ENCODE measurements at places on chromosomes 2 and 18. TPM values are rescaled to one million over a fixed set of nuclear protein-coding genes. Genes with fewer than 3 reads are reported as not detected.
A peak's percentile ranks its signal among the peaks of the same experiment; 100 is the strongest.

The ELOA2 gene
- not detected for polyA plus RNA-seq

The SULT1C2 gene
- 0.20 TPM for polyA plus RNA-seq

The ACMSD gene
- not detected for polyA plus RNA-seq

The RNASEH1 gene
- 56.8 TPM for polyA plus RNA-seq

The CCDC85A gene
- polyA plus RNA-seq = 0.30 TPM

The MYCN gene
- polyA plus RNA-seq = not detected

The ACTG2 gene
- 0.26 TPM for polyA plus RNA-seq

The SMC6 gene
- polyA plus RNA-seq = 26.0 TPM

The UGT1A4 gene
- polyA plus RNA-seq = 0.05 TPM

The STAM2 gene
- polyA plus RNA-seq = 13.3 TPM

The HOXD13 gene
- polyA plus RNA-seq = 0.17 TPM

The CAB39 gene
- 30.2 TPM for polyA plus RNA-seq

DNA sequence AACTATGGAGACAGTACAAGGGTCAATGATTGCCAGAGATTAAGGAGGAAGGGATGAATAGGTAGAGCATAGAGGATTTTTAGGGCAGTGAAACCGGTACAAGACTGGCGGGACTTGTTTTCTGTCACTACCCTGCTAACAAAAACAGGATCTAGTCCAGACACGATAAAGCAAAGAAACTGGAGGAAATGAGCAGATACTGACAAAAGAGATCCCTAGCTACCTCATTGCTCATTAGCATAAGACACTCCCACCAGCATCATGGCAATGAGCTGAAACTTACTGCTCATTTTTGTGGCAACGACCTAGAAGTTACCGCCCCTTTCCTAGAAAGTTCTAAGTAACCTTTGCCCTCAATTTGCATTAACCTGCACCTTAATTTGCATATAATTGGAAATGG lies 131.2 kb downstream of the ETAA1 start:
- no peak for DNase-seq

- peak; percentile 68 for DNase-seq
These were observed 15.3 kb upstream of the PTPN4 start for GRCh38 chr2:119744335-119744939.

GRCh38 chr2:112033600-112033999 lies 21.5 kb upstream of the TMEM87B start:
- no peak for DNase-seq

GRCh38 chr18:75530566-75531211 lies 103.2 kb upstream of the SMIM21 start:
- no peak for DNase-seq

GRCh38 chr2:240595381-240596079 lies 9.0 kb downstream of the CAPN10 start:
- DNase-seq = peak; percentile 50

DNA sequence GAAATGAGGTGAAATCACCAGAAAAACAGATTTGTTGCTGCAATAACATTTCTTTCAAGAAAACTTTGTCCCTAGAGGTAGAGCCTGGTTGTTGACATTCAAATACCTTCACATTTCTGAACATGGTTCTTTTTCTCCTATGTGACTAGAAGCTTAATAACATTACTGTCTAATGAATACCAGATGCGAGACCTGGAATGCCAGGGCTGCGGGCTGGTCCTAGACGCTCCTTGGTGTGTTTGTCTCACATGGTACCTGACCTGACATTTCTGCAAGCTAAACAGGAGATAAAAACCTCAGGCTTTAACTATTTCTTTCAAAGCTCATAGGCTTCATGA lies 38.5 kb downstream of the ACKR3 start:
- no peak for DNase-seq

GRCh38 chr2:50722776-50723175 lies 309.2 kb downstream of the NRXN1 start:
- DNase-seq = no peak

DNA sequence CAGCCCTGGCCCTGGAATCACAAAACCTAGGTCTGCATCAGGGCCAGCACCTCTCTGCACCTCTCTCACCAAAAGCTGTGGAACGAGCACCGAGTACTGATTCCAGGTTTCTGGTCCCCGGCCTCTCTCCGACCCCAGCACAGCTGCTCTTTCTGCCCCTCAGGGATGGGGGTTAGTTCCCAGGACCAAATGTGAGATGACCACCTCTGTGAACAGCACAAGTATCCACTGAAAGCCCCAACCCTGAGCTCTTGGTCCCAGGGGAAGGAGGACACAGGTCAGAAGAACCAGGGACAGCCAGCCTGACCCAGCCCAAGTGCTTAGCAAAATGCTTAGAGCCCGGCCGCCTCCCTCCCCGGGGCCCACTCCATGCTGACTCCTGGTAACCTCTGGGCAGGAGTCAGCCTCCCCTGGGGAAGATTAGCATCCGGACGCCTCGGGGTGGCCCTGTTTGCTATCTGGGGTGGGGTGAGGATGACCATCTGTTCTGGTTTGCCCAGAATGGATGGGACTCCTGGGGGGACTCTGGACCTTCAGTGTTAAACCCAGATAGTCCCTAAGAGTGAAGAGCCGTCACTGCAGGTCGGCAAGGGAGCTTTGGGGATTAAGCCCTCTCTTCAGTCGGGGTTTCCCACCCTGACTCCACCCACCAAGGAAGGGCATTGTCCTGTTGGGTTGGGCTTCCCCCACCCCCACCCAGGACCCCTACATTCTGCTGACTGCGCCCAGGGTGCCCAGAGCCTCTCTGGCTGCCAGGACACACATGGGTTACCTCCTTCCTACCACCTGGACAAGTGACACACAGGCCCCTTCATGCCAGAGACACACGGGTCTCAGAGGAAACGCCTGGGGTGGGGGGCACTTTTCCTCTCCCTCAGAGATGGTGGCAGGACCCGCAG lies 9.4 kb upstream of the GPR55 start:
- no peak for DNase-seq

DNA sequence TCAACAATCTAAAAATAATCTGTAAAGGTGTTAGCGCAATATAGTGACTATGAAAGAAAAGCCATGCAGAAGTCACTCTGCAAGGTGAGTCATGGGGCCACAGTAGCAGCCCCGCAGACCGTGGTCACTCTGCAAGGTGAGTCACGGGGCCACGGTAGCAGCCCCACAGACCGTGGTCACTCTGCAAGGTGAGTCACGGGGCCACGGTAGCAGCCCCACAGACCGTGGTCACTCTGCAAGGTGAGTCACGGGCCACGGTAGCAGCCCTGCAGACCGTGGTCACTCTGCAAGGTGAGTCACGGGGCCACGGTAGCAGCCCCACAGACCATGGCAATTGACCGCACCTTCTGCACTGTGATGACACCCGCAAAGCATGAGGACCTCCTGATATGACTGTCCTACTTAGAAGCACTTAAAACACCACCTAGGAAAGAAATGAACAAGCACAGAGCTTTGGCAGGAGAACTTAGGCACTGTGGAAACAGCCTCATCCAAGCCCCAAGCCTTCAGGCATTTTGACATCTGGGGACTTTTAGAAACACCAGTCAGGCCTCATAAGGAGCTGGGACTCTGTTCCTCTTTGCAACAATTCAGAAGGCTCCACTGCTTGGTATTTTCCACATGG lies 70.1 kb downstream of the LDLRAD4 start:
- DNase-seq = no peak

DNA sequence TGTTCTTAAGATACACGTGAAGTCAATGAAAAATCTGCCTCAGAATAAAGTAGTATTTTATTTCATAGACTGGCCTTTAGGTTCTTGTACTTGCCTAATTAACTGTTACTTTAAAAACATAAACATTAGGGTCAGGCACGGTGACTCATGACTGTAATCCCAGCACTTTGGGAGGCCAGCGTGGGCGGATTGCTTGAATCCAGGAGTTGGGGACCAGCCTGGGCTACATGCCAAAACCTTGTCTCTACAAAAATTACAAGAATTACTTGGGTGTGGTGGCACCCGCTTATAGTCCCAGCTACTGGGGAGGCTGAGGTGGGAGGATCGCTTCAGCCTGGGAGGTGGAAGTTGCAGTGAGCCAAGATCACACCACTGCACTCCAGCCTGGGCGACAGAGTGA lies 16.0 kb upstream of the SNORC start:
- DNase-seq = peak; percentile 84

GRCh38 chr2:173574324-173575112 lies 219.8 kb downstream of the CDCA7 start:
- no peak for DNase-seq

DNA sequence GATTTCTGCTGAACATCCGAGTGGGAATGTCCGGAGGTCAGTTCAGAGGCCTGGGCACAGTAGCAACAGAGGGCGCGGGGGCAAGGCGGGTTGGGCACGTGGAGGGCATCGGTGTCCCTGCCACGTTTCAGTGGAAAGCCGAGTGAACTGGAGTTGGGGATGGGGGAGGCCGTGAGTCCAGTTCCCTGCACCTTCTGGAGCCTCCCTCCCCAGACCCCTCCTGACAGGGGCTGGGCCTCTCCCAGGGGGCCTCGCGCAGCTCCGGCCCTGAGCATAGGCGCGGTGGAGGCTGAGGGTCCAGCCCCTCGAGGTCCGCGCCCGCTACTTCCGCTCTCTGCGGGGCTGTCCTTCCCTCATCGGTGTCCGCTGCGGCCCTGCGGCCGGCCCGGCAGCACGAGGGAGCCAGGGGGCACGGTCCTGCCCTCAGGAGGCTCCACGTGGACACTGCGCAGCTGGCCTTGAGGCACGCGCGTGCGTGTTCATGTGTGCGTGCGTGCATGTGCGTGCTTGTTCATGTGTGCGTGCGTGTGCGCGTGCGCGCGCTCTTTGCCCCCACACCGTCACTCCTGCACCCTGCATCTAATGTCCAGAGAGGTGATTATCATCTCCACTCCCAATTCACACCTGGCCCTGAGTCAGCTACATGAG lies 50.2 kb downstream of the PLEKHB2 start:
- no peak for DNase-seq

DNA sequence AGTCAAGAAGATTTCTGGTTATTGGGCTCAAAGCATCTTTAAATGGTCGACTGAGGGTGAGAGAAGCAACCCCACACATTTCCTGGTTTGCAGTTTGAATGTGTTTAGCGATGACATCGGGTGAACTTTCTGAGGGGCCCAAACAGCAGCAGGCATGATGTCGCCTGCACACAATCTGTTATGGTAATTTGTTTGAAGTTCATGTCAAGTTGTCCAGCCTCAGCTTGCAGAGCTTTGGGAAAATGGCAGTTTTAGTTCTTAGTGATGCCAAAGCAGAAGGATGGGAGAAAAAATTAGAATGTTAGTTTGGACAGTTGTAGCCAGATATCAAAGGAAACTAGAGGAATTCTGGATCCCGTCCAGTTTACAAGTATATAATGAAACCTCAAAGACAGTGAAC lies 284.6 kb downstream of the MBD5 start:
- DNase-seq = no peak

- DNase-seq = no peak
These were observed 480.1 kb upstream of the TCF4 start for GRCh38 chr18:56067969-56068671.

- no peak for DNase-seq
These were observed 48.8 kb downstream of the TCF7L1 start for GRCh38 chr2:85181844-85182456.

DNA sequence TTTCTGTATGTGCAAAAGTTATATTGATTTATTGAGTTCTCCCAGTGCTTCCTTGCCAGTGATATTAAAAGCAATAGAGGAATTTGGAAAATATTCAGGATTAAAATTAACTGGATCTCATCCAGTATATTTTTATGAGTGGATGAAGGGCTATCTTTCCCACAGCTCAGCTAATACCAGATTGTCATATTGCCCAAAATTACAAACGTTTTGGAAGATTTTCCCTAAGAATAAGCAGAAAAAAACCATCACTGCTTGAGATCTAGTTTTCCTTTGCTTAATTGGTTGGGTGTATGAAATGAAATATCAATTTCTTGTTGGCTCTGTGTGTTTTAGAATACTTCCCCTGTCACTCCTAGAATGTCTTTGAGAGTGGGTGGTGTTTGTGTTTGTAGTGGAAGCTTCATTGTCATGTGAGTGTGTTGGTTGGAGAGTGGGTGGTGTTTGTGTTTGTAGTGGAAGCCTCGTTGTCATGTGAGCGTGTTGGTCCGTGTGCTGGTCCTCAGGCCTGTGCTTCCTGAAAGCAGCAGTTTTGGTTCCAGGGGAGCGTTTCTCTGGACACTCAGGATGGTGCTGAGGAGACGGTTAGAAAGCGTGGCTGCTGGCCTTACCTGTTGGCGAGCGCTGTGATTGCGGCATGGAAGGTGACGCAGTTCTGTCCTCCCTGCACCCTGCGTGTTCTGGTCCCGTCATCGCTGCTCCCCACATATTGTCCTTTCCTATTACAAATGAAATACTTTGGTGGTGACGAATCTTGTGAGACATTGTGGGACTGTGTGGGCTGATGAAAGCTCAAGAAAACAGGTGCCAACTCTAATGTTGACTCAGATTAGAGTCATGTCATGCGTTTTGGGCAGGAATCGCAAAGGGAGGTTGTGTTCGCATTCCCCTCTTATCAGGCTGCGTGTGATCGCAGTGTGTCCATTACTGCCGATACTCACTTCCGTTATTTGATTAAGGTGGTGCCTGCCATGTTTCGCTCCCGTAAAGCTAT lies 12.4 kb downstream of the ASB1 start:
- peak; percentile 55 for DNase-seq

- no peak for DNase-seq
These were observed 20.4 kb upstream of the TMEM247 start for GRCh38 chr2:46458763-46459500.

- no peak for DNase-seq
These were observed 75.8 kb upstream of the WIPF1 start for GRCh38 chr2:174673440-174673839.

DNA sequence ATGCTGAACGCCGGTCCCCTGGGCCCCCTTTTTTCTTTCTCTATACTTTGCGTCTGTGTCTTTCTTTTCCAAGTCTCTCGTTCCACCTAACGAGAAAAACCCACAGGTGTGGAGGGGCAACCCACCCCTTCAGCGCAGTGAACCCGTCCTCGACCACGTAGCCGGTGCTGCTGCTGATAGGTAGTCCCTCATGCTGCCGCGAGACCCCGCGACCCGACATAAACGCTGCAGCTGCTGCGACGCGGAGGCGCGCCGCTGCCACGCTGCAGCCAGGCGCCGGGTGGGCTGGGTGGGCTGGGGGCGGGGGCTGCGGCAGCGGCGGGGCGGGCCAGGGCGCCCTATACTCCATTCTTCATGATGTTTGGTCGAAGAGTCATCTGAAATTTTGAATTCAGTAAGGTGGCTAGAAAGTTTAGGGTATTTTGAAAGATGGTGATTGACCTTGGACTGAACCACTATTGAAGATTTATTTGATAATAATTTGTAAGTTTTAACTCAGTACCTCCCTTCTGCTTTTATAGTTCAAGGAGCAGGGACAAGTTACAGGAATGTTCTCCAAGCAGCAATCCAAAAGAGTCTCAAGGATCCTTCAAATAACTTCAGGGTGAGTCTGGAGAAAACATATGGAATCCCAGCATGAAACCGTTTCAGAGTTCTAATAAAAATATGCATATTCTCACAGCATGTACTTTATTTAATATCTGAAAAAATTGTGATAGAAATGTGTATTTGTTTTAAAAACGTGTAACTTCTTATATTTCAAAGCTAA lies 24.1 kb downstream of the CFLAR start:
- no peak for DNase-seq

DNA sequence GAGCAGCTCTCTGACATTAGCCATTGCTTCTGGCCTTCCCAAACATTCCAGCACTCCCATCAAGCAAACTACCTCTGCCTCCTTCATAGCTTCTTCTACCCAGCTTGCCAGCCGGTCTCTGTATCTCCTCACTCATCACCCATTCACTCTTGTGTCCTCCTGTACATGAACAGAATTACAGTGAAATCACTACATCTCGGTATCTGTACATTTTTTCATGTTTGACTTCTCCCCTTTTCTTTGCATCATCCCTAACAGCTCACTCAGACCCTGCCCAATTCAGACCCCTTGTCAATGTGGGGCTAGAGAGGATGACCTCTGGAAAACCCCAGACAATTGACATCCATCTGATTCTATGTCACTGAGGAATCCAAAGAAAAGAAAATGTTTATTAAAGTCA lies 335.8 kb downstream of the TNS1 start:
- DNase-seq = no peak

- DNase-seq = no peak
These were observed 75.5 kb downstream of the TRABD2A start for GRCh38 chr2:84805250-84805958.

All from A549 (cell line).